HS-5 (cell line): ENCODE measurements at places on chromosomes 16 and 17.

- DNase-seq, result no peak
These were observed 8.0 kb downstream of the CHST5 start for GRCh38 chr16:75527825-75528299.

GRCh38 chr16:4016658-4017057 is 99.6 kb downstream of the ADCY9 start:
- DNase-seq, result peak; percentile 22

GRCh38 chr17:62665599-62665998 is 38.1 kb downstream of the MRC2 start:
- DNase-seq, result no peak

DNA sequence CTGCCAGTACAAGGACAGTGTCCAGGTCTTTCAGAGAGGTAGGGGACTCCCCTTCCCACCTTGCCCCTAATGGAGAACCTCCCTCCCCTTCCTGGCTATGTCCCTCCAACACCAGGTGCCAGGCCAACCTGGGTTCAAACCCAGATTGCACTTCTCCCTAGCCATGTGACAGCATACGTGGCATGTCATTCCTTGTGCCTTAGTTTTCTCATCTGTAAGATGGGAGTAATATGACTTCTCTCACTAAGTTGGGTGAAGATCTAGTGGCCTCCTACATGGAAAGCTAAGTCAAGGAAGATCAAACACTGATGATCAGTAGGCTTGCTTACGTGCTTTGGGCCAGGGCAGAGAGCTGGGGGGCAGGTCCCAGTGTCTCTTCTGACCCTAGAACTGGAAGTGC is 8.8 kb downstream of the FCSK start:
- no peak for DNase-seq

- DNase-seq, result no peak
These were observed 62.9 kb downstream of the PRMT7 start for GRCh38 chr16:68373528-68374245.

GRCh38 chr17:9364837-9365430 is 210.7 kb downstream of the STX8 start:
- no peak for DNase-seq

DNA sequence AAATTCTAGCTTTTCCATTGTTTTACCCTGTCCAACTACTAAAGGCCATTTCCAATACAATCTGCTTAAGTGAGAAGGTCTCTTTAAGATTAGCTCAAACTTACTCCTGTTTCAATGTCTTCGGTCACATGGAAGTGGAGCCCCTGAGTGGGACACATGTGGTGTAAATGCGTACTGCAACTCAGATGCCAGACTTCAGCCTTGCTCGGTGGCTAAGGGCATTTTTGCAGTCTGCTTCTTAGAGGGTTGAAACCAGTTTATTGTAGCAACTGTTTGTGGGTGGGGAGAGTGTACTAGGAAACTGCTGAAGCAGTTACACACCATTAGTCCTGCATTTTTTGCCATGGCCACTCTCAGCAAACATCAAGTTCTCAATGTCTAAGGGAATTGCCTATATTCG is 140.6 kb downstream of the PARN start:
- DNase-seq, result no peak

GRCh38 chr17:12983991-12984884 is 33.6 kb downstream of the ELAC2 start:
- peak; percentile 42 for DNase-seq

DNA sequence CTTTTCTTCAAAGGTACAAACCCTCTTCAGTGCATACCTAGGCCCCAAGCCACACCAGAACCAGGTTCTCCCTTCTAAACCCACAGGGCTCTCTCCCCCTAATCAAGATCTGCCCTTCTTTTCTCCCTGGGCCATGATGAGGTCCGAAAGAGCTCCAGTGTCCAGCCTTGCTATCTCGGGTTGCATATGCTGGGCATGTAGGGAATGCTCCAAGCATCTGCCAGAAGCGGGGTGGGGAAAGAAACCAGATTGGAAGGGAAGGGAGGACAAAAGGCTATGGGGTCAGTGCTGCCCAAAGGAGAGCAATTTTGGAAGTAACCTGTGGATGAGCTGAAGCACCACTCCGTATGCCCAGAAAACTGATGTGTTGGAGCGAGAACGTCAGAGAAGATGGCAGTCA is 2.3 kb downstream of the CTDNEP1 start:
- DNase-seq, result no peak

DNA sequence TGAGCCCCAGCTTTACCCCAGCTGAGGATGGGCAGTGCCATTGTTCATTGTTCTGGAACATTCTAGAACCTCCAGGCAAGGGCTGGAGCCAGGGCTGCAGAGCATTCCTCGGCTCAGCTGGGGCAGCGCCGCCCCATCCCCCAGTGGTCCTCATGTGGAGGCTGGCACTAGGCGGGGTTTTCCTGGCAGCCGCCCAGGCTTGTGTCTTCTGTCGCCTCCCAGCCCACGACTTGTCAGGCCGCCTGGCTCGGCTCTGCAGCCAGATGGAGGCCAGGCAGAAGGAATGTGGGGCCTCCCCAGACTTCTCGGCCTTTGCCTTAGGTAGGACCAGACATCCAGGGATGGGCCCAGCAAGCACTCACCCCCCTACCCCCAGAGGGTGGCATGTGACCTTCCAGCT is at the start of gene TMEM95:
TSS of gene TMEM95 (plus strand) at position 104 of the 400 bp plus-strand sequence. CDS start at position 153, 49 bp downstream.
- no peak for DNase-seq
